Anterior cingulate cortex (tissue), 58 donors: ENCODE measurements at places on chromosomes 6 and 20.

DNA sequence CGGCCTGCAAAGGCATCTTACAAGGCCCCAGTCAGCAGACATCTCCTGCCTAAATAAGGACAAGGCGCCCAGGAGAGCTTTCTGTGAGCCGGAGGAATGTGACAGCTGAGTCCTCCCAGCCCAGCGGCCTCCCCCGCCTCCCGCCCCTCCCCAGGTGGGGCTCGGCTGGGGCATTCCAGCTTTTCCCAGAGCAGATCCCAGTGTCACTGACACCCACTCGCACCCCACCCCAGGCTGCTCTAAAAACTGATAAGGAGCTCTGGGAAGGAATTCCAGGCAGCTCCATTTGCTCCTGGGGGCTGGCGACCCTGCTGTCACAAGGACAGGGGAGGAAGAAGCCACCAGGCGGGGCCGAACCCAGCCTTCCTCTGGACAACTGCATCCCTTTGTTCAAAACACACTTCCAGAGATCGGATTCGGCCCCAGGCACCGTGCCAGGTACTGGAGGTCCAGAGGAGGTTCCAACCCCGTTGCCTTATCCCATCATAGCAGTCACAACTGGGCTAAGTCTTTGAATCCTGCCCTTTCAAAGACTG is 49.7 kb downstream of the JPH2 start:
- no peak for DNase-seq

GRCh38 chr6:21767891-21768648 is 174.5 kb downstream of the SOX4 start:
- DNase-seq, result no peak

- DNase-seq, result no peak
These were observed 86.5 kb downstream of the CRYBG1 start for GRCh38 chr6:106446983-106447382.

GRCh38 chr20:48898210-48898609 is 23.3 kb upstream of the ARFGEF2 start:
- DNase-seq, result no peak

DNA sequence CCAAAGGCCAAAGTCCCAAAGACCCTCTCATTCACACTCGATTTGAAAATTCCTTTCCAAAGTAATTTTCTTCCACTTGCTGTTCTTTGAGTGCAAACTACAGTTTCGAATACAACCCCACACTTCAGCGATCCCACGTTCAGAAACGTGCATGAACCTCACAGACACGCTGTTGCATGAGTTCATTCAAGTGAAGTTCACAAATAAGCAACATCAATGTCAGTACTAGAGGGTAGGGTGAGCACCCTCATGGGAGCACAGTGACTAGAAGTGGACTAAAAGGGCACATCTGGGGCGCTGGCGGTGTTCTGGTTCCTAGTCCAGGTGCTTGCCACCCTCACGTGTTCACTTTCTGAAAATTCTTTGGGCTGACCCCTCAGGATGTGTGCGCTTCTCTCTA is 59.0 kb downstream of the FAM50B start:
- DNase-seq, result no peak

- no peak for DNase-seq
These were observed 793 bp upstream of the PDSS2 start for GRCh38 chr6:107460083-107460631.

DNA sequence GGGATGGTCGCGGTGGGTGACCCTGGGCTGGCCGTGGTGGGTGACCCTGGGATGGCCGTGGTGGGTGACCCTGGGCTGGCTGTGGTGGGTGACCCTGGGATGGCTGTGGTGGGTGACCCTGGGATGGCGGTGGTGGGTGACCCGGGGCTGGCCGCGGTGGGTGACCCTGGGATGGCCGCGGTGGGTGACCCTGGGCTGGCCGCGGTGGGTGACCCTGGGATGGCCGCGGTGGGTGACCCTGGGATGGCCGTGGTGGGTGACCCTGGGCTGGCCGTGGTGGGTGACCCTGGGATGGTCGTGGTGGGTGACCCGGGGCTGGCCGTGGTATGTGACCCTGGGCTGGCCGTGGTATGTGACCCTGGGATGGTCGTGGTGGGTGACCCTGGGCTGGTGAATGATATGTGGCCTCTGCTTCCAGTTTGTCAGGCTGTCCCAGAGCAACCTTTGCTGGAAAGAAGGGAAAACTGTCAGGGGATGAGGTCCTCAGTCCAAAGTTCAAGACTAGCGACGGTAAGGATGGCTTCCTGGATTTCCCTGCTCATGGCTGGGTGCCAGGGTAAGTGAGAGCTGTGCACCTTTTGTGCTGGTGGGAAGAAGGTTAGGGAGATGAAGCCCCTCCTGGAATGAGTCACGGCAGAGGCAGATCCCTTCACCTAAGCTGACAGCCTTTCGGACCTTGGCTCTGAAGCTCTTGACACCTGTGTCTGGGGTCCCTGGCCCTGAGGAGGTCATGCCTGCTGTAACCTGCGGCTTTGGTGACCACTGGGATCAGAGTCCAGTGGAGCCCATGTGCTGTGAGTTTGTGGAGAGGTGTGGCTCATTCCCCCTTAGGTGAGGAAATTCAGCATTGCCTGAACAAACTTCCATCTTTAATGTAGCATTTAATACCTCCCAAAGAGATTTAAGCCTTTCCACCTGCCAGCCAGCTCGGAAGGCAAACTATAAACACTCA is 19.1 kb upstream of the PCMTD2 start:
- no peak for DNase-seq

- DNase-seq, result no peak
These were observed 56.0 kb downstream of the MAP3K7 start for GRCh38 chr6:90530882-90531281.

- no peak for DNase-seq
These were observed 120.2 kb upstream of the AFDN start for GRCh38 chr6:167706313-167707109.

- DNase-seq, result no peak
These were observed 986.8 kb upstream of the SLC35B3 start for GRCh38 chr6:9422138-9422537.

DNA sequence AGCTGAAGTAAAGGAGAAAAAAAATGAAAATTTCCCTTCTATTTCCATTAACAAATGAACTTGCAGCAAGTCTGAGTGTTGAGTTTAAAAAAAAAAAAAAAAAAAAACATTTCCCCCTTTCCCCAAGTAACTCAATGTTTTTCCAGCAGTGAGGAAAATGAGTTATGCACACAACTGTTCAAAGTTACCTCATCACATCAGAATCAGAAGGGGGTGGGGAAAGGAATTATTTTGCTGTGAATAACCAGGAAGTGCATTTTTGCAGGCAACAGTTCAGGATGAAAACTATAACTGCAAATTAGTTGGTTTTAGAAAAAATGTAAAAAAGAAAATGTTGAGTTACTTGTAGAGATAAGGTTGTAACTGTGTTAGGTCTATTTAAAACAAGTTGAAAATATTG is 568.9 kb upstream of the CITED2 start:
- no peak for DNase-seq

GRCh38 chr6:44892579-44892978 is 435.6 kb upstream of the RUNX2 start:
- no peak for DNase-seq

GRCh38 chr6:5068153-5068751 is 16.9 kb upstream of the PPP1R3G start:
- no peak for DNase-seq

- no peak for DNase-seq
These were observed 44.2 kb downstream of the MOXD1 start for GRCh38 chr6:132357120-132357519.

GRCh38 chr6:57158658-57159057 is 13.5 kb upstream of the BAG2 start:
- DNase-seq, result no peak

- DNase-seq, result no peak
These were observed 69.1 kb downstream of the GRIK2 start for GRCh38 chr6:101462576-101462975.

DNA sequence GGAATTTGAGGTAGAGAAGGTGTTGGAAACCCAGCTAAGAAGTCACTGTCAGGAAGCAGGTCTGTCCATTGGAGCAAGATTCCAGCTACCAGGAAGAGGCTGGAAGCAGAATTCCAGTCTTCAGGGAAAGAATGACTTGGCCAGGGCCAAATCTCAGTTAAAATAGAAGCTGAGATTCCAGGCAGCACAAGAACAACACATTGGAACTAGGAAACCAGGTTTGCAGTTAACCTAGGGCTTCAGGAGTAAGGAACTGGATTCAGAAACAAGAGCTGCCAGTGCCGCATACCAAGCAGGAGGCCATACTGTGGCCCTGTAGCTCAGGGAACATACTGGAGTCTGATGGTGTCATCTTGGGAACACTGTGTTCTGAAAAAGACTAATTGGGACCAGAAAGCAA is 73.7 kb upstream of the FUCA2 start:
- DNase-seq, result no peak

GRCh38 chr20:47727170-47727880 is 58.0 kb downstream of the SULF2 start:
- no peak for DNase-seq

DNA sequence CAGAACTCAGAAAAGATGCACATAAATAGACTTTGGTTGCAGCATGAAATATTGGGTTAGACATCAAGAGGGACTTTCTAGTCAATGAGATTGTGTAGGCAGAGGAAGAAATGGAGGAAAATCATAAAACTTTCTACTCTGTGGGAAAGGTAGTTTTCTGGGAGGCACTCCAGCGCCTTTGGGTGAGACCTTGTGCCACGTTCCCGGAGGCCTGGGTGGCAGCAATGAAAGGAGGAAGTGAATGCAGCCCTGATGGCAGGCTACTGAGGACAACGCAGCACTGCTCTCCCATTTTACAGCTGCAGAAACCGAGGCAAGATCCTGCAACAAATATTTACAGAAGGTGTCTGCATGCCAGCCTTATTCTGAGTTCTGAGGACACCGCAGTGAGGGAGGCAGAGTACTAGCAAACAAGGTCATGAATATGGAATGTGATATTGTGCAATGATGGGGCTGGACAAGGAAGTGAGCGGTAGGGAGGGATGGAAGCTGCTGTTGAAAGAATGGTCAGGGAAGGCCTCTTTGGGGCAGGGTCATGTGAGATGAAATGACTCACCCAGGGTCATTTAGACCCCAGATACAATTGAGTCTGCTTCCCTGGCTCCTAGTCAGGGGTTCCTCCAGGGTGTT is 159.1 kb downstream of the TFAP2C start:
- no peak for DNase-seq

GRCh38 chr6:155417454-155417853 is 38.2 kb downstream of the NOX3 start:
- DNase-seq, result no peak

DNA sequence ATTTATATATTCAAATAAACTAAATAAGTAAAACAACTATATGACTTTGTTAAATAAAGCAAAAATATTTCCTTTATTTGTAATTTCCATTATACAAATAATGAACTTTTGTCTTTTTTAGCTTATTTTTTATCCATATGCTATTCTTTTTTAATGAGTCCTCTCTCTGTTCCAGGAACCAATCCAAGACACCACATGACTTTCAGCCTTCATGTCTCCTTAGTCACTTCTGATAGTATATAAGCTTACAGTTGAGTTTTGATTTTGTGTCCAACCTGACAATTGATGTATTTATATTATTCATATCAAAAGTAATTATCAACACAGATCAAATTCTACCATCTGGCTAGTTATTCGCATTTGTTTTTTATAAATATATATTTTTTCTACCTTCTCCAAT is 582.3 kb upstream of the GJE1 start:
- no peak for DNase-seq

DNA sequence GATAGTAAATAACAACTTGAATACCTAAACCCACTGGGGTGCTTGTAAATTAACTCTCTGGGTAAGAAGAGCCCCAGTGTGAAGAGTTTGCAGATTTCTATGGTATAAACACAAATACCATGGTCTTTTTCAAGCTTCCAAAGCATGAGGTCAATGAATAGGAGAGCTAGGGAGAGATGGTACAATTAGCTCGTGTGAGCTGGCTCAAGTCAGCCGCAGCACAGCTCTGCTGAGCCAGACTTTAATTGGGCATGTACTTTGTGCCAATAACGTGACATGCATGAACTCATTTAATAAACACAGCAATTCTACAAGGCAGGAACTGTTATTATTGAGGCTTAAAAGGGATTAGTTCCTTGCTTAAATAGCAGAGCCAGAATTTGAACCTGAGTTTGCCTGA is 684.2 kb downstream of the KIF16B start:
- DNase-seq, result no peak

GRCh38 chr6:37502703-37503291 is 3.1 kb upstream of the CCDC167 start:
- no peak for DNase-seq

DNA sequence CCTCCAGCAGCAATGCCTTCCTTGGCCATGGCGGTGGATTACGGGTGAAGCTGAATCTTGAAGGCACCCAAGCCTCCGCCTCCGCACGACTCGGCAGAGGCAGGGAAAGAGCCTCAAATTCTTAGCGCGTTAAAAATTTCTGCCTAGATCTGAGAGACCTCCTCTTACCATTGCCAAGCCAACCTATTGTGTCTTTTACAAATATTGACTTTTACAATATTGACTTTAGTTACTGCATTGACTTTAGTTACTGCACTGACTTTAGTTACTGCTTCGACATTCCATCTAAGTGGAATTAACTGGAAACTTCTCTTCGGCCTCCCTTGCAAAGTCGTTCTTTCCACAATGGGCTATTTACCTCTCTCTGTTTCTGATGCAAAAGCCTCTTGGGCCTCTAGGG is 13.8 kb upstream of the AKAP12 start:
- DNase-seq, result no peak

DNA sequence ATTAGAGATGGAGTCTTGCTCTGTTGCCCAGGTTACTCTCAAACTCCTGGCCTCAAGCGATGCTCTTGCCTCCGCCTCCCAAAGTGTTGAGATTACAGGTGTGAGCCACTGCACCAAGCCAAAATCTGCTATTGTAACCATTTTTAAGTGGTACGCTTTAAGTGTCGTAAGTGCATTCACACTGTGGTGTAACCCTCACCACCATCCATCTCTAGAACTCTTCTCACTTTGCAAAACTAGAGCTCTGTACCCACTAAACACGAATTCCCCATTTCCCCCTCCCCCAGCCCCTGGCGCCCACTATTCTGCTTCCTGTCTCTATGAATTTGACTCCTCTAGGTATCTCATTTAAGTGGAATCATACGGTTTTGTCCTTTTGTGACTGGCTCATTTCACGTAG is 2.8 kb upstream of the FAM83C start:
- no peak for DNase-seq

GRCh38 chr20:47574616-47575364 is 73.1 kb downstream of the NCOA3 start:
- DNase-seq, result no peak

DNA sequence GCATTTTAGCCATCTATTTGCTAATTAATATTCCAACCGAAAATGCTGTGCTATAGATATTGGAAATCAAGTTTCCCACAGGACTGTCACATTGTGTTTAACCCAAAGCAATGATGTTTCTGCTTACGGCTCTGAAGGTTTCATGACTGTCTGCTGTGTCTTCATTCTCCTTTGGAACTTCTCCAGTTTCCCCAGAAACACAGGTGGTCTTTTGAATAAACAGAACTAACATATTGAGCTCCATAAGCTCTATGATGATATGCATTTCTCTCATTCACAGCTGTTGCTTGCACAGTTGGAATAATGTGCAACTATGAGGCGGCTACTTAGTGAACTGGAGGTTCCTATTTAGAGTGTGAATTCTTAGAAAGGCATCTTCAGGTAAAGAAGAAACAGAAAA is 266.0 kb upstream of the ID4 start:
- DNase-seq, result no peak
